Activated T-helper 1 cell treated with anti-CD3 and anti-CD28 coated beads, Interleukin-2, amount 50 U/mL, for 16 hours (primary cell): ENCODE measurements at places on chromosomes 6 and 20.

- no peak for DNase-seq
Observed at GRCh38 chr6:30914854-30915590, 984 bp downstream of the VARS2 start.

DNA sequence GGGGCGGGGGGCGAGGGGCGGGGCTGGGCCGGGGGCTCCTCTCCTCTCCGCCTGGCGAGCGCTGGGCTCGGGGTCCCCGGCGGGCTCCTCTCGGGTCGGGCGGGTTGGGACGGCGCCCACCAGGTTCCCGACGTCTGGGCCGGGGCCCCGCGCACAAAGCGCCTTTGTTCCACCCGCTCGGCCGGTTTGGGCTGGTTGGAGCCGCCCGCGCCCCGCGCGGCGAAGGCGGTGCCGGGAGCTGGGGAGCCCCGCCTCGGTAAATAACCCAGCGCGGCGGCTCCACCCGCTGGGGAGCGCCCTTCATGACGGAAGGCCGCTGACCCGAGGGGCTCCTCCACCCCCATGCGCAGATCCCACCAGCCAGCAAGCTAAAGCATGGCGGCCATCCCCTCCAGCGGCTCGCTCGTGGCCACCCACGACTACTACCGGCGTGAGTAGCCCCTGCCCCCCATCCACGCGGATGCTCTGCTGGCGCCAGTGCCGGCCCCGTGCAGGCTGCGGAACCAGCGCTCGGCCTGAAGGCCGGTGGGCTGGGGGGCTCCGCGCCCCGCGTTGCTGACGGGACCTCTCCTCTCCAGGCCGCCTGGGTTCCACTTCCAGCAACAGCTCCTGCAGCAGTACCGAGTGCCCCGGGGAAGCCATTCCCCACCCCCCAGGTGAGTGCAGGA lies 503 bp downstream of the PPDPF start:
- peak; percentile 48 for DNase-seq

- DNase-seq, result no peak
Observed at GRCh38 chr6:159467473-159468041, 225.5 kb downstream of the SOD2 start.

GRCh38 chr6:139699335-139699734 lies 324.9 kb upstream of the CITED2 start:
- no peak for DNase-seq
